PC-9 (cell line): ENCODE measurements at places on chromosomes 1 and 21. TPM values are rescaled to one million over a fixed set of nuclear protein-coding genes. Genes with fewer than 3 reads are reported as not detected.

SH2D5 gene
- 1.1 and 1.5 TPM in 2 replicates for total RNA-seq

JAM2 gene
- total RNA-seq: not detected in 2 replicates

LYST gene
- total RNA-seq: 13.6 and 14.1 TPM in 2 replicates

COL16A1 gene
- total RNA-seq: 3.6 and 4.8 TPM in 2 replicates

NCAM2 gene
- not detected in 2 replicates for total RNA-seq

AUNIP gene
- total RNA-seq: 11.0 and 11.3 TPM in 2 replicates

- H3K27ac ChIP-seq: no peak overlapping the region
- no peak overlapping the region for H3K4me3 ChIP-seq
- no peaks in the 10 kb centered on the region for H3K36me3 ChIP-seq
Observed at GRCh38 chr1:97427371-97427770, 493.5 kb downstream of the DPYD start.

DNA sequence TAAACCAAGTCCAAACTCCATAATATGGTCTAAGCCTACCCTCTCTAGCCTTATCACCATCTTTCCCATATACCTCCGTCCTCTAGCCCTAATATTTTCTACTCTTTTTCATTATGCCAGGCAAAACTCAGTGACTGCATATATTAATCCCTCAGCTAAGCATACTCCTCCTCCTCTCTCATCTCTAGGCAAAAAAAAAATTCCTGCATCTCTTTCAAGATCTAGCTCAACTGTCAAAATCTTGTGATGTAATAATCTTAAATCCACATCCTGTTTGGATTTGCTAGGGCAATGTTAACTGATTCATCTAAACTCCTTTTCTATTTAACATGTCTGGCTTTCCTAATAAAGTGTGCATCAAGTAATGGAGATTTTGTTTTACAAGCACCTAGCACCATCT is 20.4 kb downstream of the PRPF38A start:
- DNase-seq: no peak
- no peak overlapping the region for H3K27ac ChIP-seq
- no peak overlapping the region for H3K4me3 ChIP-seq
- H3K27me3 ChIP-seq: no peaks in the 10 kb centered on the region

GRCh38 chr1:245334827-245335490 is 180.2 kb downstream of the KIF26B start:
- H3K36me3 ChIP-seq: no peaks in the 10 kb centered on the region
- H3K4me1 ChIP-seq: no peaks in the 10 kb centered on the region
- DNase-seq: no peak
- H3K4me3 ChIP-seq: no peak overlapping the region

DNA sequence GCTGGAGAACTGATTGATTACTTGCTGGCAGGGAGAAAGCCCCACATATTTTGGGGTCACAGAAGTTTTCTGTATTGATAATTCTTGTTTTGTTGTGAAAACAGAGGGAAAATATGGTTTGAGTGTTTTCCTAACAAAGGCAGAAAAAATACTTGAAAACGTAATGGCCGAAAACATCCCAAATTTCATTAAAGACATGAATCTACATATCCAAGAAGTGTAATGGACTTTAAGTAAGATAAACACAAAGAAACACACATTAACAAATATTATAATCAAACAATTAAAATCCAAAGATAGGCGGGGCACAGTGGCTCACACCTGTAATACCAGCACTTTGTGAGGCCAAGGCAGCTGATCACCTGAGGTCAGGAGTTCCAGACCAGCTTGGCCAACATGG is 39.6 kb downstream of the SHCBP1L start:
- no peaks in the 10 kb centered on the region for H3K36me3 ChIP-seq
- no peaks in the 10 kb centered on the region for H3K4me1 ChIP-seq
- H3K4me3 ChIP-seq: no peak overlapping the region
- no peaks in the 10 kb centered on the region for H3K27me3 ChIP-seq
- DNase-seq: no peak

- H3K4me3 ChIP-seq: no peak overlapping the region
- no peak for DNase-seq
- H3K4me1 ChIP-seq: no peaks in the 10 kb centered on the region
- no peak overlapping the region for H3K27ac ChIP-seq
- no peaks in the 10 kb centered on the region for H3K36me3 ChIP-seq
- H3K27me3 ChIP-seq: no peaks in the 10 kb centered on the region
Observed at GRCh38 chr1:234778221-234779159, 168.5 kb upstream of the IRF2BP2 start.
